KBM-7 (cell line): ENCODE measurements at places on chromosomes 16 and 17.

DNA sequence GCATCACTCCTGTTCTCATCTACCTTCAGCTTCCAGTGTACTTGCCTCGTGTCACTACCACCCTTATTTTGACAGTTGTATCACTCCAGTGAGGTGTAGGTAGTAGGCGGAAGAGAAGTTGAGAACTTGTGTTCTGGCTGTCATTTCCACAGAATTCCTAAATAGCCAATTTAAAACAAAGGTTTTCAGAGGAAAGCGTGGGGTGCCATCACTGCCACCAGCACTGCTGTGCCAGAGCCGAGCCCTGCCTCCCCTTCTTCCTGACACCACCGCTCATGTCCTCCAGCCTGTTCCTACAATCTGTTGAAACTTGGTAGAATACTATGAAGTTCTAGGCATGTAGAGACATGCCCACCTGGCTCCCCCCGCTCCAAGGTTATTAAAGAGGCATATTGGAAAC, 215.8 kb downstream of the TANC2 start:
- DNase-seq = no peak

- DNase-seq = no peak
Measured at GRCh38 chr16:88012360-88012759, 61.1 kb downstream of the BANP start.

GRCh38 chr17:36867716-36868341, 69.4 kb upstream of the LHX1 start:
- DNase-seq = no peak

- no peak for DNase-seq
Measured at GRCh38 chr17:42200706-42201457, 6.6 kb upstream of the GHDC start.

- no peak for DNase-seq
Measured at GRCh38 chr17:29838961-29839360, 91.1 kb downstream of the SSH2 start.

DNA sequence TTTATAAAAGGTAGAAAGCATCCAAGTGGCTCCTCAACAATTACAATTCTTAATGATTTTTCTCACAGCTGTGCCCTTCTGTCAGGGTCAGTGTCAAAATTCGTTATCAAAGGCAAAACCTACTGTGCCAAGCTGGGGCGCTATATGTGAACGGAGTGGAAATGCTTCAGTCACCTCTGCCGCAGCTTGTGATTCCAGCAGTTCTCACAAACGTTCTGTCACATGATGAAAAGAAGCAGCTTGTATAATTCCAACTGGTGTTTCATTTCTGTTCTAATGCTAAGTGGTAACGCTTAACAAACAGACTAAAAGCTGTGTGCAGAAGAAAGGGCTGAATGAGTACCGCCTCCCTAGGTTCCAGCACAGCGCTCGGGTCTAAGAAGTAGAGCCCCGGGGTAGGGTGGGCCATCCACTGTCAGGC, 14.2 kb downstream of the PLD6 start:
- DNase-seq = no peak

DNA sequence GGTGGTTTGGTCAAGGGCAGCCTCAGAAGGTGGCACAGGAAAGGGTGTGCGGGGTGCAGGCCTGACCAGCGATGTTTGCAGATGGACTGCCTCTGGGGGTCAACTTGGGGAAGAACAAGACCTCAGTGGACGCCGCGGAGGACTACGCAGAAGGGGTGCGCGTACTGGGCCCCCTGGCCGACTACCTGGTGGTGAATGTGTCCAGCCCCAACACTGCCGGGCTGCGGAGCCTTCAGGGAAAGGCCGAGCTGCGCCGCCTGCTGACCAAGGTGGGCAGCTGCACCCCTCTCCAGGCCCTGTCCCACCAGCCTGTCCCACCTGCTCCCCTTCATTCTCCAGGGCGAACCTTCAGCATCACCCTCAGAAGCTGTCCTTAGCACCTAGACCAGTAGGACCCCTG, 12.5 kb downstream of the DHODH start:
- no peak for DNase-seq

DNA sequence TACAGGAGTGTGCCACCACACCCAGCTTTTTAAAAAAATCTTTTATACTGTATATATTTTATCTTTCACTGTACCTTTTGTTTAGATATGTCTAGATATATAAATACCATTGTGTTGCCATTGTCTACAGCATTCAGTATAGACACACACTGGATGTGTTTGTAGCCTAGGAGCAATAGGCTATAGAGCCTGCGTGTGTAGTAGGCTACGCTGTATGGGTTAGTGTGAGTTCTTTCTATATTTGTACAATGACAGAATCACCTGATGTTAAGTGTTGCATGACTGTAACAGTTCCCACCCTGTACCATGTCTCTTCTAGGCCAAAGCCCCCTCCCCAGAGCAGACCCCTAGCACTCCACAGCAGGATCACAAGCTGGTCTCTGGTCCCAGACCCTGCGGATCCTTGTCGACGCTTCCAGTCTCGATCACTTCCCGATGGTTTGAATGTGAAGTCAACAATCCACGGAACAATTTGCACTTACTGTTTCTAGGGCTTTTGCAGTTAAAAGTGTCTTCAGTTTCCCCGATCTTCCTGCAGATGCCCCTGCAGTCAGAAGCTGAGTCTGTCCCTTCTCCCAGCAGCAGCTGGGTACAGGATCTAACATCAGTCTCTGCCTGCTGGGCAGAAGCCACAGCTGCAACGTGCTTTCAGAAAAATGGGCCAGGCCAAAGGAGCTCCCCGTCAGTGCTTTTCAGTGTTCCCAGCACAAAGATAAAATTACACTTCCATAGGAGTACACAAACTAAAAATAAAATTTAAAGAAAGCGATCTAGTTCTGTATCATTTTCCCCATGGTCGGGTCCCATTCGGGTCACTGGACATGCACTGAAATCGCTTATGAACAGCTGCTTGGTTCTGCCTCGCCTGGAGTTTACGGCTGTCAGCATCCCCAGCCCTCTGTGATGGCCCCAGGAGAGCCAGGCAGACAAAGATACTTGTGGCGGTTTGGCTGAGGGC, 35.4 kb downstream of the ADAM11 start:
- no peak for DNase-seq

GRCh38 chr16:88743693-88744576, 37.6 kb downstream of the CTU2 start:
- peak; percentile 61 for DNase-seq

DNA sequence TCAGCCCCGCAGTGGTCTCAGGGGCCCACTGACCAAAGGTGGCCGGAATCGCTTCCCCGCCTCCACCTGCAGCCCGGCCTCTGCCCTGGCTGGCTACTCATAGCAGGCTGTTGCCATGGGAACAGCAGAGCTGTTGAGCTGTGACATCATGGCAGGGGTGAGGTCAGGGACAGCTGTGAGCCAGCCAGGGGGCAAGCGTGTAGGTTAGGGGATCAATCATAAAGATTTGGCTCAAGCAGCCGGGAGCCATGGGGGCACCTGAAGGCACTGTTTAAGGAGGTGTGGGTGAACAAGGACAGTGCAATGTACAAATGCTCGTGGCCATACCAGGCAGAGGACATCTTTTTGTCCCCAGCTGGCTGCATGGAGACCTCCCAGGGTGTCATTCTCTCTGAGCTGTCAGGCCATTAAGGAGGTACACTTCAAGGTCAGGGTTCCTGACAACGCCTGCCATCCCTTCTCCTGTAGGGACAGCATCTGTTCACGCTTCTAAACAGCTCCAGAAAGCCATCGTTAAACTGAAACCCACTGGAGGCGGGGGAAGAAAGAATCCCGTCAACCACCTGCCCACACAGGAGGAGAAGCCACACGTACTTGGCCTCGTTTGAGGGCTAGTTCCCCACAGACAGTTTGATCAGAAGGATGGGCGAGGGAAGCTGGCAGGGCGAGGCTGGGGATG, at the start of gene CEP295NL:
CEP295NL (minus strand) TSS at position 101 of the 679 bp plus-strand sequence. CDS start 1,373 bp downstream, outside the sequence.
- DNase-seq = no peak

DNA sequence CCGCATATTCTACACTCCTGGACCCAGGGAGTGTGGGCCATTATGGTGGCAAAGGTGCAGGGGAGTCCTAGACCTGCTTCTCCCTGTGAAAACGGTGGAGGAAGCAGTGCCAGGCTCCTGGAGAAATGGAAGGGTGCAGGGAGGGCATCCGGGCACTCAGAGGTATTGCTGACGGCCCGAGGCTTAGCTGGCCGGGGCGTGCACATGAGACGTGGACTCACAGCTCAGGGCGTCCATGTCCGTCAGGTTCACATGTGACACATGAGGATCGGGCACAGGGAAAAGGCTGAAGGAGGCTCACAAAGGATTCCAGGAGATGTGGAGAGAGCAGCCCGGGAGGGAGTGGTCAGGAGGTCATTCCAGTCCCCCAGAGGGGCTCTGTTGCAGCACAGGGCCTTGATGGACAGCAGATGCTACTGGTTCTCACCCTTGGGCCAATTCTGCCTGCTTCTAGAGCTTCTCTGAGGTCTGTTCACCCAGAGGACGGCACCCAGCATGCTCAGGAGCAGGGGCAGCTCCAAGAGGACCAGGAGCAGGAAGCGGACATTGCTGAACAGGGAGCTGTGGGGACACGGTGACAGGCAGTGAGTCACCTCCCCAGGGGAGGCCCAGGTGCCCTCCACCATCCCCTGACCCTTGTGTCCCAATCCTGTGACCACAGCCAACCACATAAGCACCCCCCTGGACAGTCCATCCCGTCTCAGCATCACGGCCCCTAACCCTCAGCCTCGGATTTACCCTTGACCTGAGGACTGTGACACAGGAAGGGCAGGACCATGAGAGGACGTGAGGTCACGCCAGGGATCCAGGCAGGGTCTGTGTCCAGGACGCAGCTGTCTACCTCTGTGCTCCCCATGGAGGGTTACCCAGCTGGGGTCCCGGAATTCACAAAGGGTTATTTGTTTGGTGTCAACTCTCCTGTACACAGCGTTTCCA, 4.5 kb downstream of the CD300C start:
- DNase-seq = no peak

- DNase-seq = peak; percentile 55
Measured at GRCh38 chr16:54932021-54932660, 1.5 kb downstream of the IRX5 start.

- no peak for DNase-seq
Measured at GRCh38 chr17:28959471-28959871, 8.2 kb upstream of the PHF12 start.

- peak; percentile 52 for DNase-seq
Measured at GRCh38 chr16:82456683-82457082, 170.1 kb upstream of the CDH13 start.

DNA sequence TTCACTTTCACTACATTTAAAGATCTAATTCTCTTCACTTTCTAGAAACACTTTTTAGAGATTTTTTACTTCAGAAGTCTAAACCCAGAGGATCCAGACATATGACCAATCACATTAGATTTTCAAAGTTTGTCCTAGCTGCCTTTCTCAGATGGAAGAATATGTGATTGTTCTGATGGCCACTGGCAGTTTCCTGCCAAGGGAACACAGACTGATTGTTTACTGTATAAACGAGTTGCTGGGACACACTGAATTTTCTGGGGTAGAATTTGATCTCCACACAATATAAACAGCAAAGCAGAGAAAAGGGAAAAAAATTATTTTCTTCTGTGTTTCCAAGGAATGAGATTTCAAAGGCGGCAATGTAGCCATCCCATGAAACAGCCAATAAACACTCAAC, 480.0 kb downstream of the TOX3 start:
- DNase-seq = no peak

DNA sequence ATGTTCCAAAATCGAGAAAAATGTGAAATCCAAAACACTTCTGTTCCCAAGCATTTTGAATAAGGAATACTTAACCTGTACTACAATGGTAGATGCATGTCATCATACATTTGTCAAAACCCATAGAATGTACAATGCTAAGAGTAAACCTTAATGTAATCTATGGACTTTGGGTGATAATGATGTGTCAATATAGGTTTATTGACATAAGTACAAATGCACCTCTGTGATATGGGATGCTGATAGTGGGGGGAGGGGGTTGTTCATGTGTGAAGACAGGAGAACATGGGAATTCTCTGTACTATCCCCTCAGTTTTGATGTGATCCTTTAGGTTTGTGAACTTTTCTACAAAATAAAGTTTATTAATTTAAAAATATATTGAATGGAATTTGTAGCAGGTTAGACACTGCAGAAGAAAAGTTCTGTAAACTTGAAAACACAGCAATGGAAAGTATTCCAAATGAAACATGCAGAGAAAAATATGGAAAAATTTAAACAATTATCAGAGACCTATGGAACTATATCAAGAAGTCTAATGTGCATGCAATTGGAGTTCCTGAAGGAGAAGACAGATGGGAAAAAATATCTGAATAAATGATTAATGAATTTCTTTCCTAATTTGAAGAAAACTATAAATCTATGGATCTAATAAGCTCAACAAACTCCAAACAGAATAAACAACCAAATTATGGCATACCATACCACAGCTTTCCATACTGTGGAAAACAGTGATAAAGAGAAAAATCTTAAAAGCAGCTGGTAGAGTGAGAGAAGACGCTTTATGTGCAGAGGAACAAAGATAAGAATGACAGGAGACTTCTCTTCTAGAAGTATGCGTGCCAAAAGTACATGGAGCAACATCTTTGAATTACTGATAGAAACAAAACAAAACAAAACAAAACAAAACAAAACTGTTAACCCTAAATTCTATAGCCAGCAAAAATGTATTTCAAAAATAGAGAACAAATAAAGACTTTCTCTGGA, 34.7 kb upstream of the MSI2 start:
- DNase-seq = no peak

GRCh38 chr17:14833201-14833785, 431.8 kb downstream of the PMP22 start:
- DNase-seq = peak; percentile 57

DNA sequence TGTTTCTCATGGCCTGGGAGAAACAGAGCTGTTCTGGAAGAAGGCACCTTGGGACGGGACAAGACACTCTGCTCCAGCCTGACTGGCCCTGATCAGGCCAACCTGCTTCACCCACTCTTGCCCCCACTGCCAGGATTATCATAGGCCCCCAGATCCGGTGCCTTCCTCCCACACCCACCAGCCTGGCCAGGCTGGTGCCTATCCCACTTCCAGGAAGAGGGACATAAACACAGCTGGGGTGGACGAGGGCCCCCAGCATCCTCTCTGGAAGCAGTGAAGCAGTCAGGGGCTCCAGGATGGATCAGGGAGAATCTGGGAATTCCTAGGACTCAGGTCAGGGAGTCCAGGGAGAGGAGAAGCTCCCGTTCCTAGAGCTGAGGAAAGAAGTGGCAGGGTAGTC, 16.9 kb upstream of the ITGA3 start:
- DNase-seq = no peak

DNA sequence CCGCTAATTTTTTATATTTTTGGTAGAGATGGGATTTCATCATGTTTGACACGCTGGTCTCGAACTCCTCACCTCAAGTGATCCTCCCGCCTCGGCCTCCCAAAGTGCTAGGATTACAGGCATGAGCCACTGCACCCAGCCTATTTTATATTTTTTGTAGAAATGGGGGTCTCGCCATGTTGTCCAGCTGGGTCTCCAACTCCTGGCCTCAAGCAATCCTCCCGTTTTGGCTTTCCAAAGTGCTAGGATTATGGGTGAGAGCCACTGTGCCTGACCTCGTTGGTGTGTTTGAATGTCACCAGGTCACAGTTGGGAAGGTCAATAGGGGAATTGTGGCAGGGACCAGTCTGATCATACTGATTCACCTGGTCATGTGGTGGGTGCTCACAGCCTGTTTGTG, 56.7 kb upstream of the NKD1 start:
- DNase-seq = no peak

GRCh38 chr16:86306811-86307513, 203.4 kb upstream of the FOXF1 start:
- no peak for DNase-seq

GRCh38 chr16:67672739-67673662, 6.4 kb downstream of the C16orf86 start:
- peak; percentile 73 for DNase-seq
